ENCODE measurements at places on chromosomes 5 and 9. TPM values are rescaled to one million over a fixed set of nuclear protein-coding genes. Genes with fewer than 3 reads are reported as not detected.

DNA sequence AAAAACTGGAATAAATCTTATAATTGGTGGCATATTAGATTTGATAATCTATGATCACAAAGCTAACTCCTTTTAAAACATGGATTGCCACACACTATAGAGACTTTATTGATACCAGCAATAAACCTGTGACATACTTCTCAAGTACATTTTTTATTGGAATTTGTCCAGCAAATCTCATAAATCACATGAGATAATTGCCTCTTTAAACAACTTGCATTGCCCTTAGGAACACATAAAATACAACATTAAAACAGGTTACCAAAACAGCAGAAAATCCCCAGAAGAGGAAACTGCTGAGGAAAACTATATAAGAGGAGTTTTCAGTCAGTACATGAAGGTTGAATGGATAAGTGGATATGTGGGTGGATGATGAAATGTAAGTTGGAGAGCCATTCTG is 124.6 kb downstream of the SNCAIP start:
- DNase-seq: no peak

DNA sequence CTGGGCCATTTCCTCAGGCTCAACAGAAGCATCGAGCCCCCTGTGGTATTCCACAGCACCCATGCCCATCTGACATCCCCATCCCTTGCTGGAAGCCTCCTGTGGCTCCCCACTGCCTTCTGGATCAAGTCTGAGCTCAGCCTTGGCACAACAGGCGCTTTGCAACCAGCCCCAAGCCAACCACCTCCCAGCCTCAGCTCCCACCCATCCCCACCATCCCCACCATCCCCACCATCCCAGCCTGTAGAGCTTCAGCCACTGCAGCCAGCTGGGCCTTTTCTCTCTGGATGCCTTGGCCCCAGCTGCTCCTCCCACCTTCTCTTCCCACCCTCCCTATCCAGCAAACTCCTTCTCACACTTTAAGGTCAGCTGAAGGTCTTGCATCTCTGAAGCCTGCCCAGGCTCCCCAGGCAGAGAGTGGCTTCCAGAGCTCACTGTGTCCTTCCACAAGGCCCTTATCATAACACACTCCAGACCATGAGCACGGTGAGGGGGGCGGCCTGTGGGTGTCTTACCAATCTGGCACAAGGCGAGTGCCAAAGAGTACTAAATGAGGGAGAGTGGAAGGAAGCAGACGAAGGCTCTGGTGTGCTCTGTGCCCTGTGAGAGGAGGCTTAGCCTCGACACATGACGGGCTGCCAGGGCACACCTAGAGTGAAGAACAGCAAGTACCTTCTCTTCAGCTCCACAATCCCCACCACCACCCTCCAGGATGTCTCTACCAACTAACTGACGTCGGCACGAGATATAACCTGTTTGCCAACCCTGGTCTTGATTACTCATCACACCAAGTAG is 6.5 kb downstream of the HIGD2A start:
- DNase-seq: no peak

DNA sequence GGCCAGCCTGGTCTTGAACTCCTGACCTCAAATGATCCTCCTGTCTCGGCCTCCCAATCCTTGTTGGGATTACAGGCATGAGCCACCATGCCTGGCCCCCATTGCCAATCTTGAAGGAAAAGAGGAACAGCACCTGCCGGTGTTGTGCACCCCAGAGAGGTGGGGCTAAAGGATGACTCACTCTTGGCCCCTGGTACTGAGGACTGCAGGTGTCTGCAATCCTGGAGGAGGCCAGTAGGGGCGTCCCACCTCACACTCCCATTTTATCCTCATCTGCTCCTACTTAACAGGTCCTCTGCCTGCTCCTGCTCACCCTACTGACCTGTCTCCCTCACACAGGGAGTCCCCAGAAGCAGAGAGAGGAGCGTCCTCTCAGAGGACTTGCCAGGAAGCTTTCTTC is 390.4 kb downstream of the ARHGEF28 start:
- no peak for DNase-seq

DNA sequence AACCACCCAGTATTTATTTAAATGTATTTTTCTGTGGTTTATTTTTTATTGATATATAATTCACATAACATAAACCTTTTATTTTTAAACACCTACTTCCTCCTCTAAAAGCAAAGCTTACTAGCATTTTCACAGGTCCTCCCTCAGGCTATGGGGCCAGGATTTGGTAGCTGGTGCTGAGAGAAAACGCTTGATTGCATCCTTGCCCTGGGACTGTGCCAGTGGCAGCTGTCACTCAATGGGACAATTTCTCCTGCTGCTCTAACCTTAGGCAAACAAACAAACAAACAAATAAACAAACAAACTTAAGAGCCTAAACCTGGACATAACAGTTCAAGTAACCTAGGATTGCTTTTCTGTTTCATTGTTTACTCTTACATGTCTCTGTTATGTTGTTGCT is 102.7 kb downstream of the FOCAD start:
- DNase-seq: no peak

GRCh38 chr5:65100911-65101631 is 332.3 kb downstream of the CWC27 start:
- DNase-seq: no peak

- no peak for DNase-seq
Measured at GRCh38 chr5:116763987-116764866, 189.6 kb upstream of the SEMA6A start.

GRCh38 chr5:138391859-138392386 is 39.4 kb downstream of the KDM3B start:
- DNase-seq: no peak

GRCh38 chr5:133687212-133688061 is 75.1 kb upstream of the FSTL4 start:
- no peak for DNase-seq

- DNase-seq: no peak
Measured at GRCh38 chr9:22337261-22337660, 109.4 kb upstream of the DMRTA1 start.

DNA sequence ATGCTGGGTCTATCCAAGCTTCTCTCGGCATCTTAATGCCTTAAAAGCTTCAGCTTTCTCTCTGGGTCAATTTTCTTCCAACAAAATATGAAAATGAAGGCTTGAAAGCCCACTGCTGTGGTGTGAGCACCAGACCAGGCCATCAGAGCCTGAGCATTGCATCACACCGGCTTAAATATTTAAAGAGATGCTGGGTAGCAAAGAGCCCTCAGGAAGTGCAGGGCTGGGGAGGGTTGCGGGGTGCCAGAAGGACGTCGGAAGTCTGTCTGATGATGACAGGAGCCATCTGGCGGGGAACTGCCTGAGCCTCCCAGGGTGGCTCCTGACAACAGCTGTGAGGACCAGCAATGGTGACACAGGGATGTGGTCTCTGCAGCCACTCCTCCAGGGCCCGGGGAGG is 185.5 kb downstream of the OLFM1 start:
- no peak for DNase-seq

GRCh38 chr5:5881294-5881693 is 458.8 kb downstream of the ICE1 start:
- DNase-seq: no peak

GRCh38 chr5:14909369-14909768 is 37.8 kb upstream of the ANKH start:
- DNase-seq: no peak

DNA sequence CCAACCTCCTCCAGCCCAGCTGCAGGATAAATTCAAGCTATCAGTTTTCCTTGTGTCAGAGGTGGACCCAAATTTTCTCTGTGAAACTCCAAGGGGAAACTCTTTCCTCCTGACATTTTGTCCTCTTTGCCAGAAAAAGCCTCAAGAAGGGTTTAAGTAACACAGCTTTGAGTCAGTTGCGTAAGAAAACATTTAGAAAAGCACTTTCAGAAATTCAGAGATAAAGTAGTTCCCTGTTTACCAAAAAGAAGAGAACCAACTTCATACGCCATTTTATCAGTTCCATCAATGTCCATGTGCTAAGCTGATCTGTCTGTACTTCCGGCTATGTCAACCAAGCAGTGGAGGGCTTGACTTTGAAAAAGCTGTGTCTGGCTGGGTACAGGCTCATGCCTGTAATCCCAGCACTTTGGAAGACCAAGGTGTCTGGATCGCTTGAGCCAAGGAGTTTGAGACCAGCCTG is 19.9 kb upstream of the SUSD1 start:
- no peak for DNase-seq

GRCh38 chr9:79535534-79535933 is 36.2 kb upstream of the TLE4 start:
- no peak for DNase-seq

DNA sequence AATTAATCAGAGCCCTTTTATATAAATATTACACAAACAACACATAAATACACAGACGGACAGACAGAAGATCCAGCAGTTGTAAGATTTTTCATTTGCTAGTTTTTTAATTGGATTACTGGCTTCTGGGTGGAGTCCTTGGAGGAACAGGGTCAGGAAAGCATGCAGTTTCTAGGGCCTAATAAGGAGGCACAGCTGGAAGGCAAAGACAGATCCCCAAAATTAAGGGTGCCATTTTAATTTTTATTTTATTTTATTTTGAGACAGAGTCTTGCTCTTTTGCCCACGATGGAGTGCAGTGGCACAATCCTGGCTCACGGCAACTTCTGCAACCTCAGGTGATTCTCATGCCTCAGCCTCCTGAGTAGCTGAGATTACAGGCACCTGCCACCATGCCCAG is 49.5 kb downstream of the PTGS1 start:
- DNase-seq: no peak

DNA sequence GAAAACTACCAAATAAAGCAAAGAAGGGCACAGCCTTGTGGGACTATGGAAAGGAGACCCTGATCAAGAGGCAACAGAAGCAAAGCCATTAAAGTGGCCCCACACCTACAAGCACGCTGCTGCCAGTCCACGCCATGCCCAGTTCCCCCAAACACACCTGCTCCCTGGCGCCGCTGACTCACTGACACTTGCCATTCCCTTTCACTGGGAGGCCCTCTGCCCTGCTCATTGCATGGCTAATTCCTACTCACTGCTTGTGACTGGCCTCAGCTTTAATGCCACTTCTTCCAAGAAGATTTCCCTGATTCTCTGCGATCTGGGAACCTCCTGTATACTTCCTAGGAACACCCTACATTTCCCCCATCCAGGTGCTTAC is 71.2 kb upstream of the TAF1L start:
- DNase-seq: no peak

DNA sequence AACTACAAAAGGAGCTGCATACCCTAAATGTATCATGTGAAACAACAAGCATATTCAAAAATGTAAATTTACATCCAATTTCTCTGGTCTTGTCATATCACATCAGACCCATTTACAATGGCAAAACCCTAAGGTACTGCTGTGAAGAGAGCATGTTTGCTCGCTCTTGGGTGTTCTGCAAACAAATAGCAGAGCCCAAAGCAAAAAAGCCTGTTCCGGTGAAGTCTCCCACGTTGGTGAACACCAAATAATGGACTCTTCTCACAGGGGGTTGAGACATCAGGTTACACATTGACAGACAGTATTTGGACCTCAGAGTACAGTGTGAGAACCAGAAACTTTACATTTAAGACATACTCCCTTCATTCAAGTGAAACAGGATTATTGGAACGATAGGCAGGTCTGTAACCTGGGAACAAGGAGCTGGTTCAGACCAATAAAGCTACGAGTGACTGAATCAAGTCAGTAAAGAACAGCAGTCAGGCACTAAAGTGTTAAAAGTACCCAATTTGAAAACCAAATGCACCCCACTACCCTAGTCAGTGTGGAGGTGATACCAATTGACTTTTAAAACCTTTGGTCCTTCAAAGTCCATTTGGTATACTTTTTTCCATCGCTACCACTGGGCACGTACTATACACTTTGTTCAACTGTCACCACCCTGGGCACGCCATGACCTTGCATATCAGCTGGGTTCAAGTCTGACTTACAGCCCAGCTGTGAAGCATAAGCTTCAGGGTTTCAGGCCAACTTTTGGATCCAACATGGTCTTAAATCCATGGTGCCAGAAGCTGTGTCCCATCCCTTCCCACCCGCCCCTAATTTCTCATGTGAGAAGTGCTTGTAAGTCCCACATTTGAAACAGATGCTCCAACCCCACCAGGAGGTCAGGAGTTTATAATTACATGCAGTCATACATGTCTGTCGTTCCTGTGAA is 36.4 kb downstream of the ETF1 start:
- DNase-seq: no peak

- no peak for DNase-seq
Measured at GRCh38 chr5:154677921-154678320, 77.3 kb upstream of the LARP1 start.

GRCh38 chr9:38417003-38417945 is 7.0 kb downstream of the IGFBPL1 start:
- no peak for DNase-seq

GRCh38 chr9:32698706-32699277 is 63.3 kb upstream of the TAF1L start:
- no peak for DNase-seq

- no peak for DNase-seq
Measured at GRCh38 chr5:95486191-95486590, 68.6 kb downstream of the SKIC3 start.

- no peak for DNase-seq
Measured at GRCh38 chr5:75588666-75589065, 22.6 kb upstream of the ANKDD1B start.

- DNase-seq: no peak
Measured at GRCh38 chr5:85143138-85143537, 758.5 kb upstream of the EDIL3 start.

DNA sequence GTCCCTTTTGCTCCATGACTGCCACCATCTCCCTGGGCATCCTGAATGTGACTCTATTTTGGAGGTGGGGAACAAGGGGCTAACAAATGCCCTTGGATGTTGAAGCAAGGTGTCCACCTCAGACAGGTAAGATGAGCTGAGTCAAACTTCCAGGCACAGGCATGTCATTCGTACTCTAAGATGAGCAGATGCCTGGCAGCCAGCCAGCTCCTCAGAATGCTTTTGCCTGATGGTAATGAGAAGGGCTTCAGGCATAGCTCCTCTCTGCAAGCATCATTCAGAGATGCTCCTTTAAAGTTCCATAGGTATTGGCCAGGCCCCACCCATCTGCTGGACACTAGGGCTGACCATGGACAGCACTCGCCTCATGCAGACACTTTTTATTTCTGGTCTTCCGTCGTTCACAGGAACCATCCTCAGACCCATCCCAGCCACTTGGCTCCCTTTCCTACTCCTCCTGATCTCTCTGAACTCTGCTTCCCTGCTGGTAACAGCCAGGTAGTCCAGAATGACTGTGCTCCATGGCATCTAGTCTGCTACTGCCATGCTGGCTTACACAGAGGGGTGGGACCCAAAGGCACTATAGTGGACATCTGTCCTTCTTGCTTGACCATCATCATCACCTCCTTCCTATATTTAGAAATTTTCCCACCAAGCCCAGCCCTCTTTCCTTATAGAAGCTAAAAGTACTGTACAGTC is 118.8 kb downstream of the GLIS3 start:
- no peak for DNase-seq

DNA sequence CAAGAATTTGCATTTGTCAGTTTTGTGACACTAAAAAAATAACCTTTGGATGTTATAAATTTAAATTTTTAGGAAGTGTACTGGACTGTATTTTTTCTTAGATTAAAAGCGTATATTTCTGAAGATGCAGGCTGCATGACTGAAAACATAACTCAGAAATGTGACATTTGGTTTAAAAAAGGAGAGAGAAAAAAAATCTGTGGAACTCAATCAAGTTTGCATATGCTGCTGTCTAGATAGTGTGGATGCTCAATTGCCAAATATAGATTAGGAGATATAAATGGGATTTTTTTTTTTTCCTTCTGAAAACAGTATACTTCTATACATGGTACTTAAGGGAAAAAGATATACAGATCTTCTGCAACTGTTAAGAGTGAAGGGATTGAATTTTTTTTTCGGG is 402.3 kb downstream of the TAF11L14 start:
- no peak for DNase-seq

Gene TMOD1
- total RNA-seq: 21.1 TPM

Gene FAXDC2
- total RNA-seq: 35.4 TPM

Gene CER1
- not detected for total RNA-seq

Gene NAIP
- 22.8 TPM for total RNA-seq

Gene SARDH
- total RNA-seq: 2.0 TPM

Gene MOCS2
- 33.1 TPM for total RNA-seq

Gene PDLIM4
- 76.4 TPM for total RNA-seq

Gene CYLC2
- total RNA-seq: not detected

Data from vagina (tissue), 2 donors.